ENCODE measurements at places on chromosomes 6 and 20.

DNA sequence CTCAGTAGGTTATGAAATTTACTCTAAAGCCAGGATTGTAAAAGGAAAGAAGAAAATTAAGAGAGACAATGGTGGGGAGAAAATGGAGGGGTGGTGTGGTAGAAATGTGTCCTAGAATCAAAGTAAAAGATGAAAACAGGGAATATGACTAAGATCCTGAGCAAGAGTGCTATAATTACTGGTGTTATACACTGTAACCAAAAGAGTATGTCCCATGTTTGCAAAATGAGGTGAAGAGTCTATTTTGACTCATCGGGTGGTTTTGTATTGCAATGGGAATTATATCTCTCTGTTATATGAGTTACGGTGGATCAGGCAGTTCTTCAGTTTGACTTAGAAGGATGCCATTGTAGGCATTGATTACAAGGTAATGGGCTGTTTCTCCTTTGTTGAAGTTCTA, 8.5 kb downstream of the L3MBTL3 start:
- DNase-seq = no peak

- DNase-seq = no peak
These were observed 71.3 kb upstream of the TOP1 start for GRCh38 chr20:40957265-40957760.

- DNase-seq = no peak
These were observed 17.6 kb downstream of the BHLHE23 start for GRCh38 chr20:62989201-62989601.

GRCh38 chr6:13390658-13391057, 62.3 kb upstream of the TBC1D7 start:
- no peak for DNase-seq

DNA sequence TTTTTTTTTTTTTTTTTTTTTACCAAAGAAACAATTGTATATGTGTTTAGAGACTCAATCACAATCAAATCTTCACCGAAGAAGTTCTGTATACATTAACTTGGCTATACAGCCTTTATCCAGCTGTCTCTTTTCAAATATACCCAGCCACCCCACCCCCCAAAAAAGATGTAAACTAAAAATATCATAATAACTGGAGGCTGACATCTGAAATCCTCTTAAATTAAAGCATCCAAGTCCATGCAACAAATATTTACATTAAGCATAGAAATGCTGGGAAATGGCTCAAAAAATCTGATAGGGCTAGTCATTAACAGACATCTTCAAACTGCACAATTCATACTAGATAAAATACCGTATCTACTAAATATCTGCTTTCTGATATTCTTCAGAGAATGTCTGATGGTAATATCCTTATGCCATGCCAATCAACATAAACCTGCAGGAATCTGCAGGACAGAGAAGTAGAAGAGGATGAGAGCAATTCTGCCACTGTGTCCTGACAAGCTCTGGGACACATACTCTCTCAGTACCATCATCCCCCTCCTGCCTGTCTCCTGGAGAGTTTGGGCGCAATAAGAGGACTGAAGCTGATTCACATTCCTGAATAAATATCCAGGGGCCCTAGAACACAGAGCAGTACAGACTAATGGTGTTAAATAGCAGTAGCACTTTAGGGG, 152.4 kb downstream of the KIF6 start:
- DNase-seq = no peak

- no peak for DNase-seq
These were observed 100.9 kb downstream of the FUT9 start for GRCh38 chr6:96116674-96117073.
